CD4-positive, alpha-beta T cell treated with Interleukin-2 at 100 ng/mL for 4 hours (primary cell): ENCODE measurements at places on chromosomes 2 and 18.

DNA sequence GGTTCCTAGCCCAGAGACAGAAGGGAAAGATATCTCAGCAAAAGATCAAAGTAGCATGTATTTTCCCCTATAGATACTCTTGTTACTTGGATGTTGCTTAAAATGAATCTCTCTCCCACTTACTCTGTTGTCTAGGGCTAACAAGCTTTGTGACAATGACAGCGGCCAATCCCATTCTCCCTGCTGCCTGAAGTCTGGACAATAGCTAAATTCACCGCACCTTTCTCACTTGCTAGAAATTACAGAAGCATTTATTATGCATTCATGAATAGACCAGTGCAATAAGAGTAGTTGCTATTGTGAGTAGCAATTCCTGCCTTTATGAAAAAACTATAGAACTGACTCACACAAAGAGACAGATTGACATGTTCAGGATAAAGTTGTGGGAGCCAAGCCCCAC lies 42.2 kb upstream of the ZC3H15 start:
- DNase-seq, result no peak

GRCh38 chr2:159272156-159272555 lies 14.3 kb downstream of the WDSUB1 start:
- no peak for DNase-seq

GRCh38 chr2:18993756-18994338 lies 364.6 kb downstream of the OSR1 start:
- no peak for DNase-seq

GRCh38 chr2:2291500-2292260 lies 39.4 kb downstream of the MYT1L start:
- no peak for DNase-seq

DNA sequence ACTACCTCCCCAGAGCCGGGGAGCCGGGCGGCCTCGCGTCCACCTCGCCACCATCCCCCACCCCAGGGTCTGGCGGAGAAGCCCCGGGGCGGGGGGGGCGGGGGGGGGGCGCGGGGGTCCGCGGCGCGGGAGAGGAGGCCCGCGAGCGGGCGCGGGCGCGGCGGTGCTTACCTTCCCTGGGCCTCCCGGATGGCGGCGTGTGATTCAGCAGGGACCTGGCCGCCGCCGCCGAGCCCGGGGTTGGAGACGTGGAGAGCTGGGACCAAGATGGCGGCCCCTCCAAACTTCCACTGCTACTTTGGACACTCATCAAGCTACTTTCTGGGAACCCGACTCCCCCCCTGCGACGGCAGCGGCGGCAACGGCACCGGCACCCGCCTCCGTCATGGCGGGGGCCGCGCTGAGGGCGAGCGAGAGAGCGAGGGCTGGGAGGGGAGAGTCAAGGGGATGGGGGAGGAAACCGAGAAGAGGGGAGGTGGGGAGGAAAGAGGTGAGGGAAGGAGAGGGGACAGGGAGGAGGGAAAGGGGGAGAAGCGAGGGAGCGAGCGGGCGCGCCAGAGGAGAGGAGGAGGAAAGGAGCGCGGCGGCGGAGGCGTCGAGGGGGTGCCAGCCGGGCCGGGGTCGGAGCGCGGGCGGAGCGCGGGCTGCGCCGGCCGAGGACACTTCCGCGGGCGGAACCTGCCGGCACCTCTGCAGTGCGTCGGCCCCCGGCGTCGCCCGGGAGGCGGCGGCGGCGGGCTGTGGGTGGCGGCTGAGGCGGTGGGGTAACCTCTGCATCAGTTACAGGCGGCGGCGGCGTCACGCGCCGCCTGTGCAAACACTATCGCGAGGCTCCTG lies at the start of gene TLK1:
TLK1 (minus strand) TSS at position 775 of the 837 bp plus-strand sequence; CDS start at position 310, 465 bp downstream.
- DNase-seq, result peak; percentile 63

DNA sequence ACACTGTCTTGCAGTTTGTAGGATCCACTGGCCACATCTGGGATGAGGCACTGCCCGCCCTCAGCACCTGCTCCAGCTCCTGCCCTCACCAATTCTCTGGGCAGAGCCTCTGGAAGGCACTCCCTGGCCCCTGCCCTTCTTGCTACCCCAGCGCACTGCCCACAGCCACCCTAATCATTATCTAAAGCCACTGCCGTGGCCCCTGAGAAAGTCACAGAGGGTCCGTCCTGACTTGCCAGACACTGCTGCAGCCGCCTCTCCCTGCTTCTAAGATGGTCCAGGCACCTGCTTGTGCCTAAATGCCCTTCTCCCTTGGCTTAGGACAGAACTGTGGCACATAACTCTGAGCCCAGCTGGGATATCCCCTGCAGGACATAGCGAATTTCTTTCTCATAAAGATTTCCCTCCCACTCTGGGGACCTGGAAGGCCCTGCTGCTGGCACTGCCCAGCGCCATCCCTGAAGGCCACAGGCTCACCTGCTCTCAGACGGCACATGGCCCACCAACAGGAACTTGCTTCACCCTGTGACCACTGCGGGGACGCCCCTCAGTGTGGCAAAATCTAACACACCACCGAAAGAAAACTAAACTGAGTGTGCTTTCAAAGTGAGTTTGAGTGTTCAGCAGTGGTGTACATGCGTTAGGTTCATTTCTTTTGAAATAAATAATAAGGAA lies 244.9 kb downstream of the HDAC4 start:
- DNase-seq, result no peak

DNA sequence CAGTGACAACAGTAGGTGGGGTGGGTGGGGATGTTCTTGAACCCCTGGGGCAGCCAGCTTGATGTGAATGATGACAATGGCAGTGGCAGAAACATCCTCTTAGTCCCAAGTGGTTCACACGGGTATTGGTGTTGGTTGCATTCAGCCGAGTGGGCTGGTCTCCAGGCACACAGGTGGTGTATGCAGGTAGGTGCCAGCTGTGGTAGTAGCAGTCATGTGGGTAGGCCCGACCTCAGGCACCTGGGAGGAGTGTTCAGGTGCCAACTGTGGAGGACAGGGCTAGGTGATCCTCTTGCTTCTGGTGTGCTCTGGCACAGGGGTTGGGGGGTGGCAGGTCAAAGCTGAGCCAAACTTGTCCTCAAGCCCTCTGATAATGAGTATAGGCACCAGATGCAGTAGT lies 327.6 kb upstream of the CYP26B1 start:
- DNase-seq, result no peak
